Right lobe of liver (tissue), 6 donors: ENCODE measurements at places on chromosomes 2 and 18. TPM values are rescaled to one million over a fixed set of nuclear protein-coding genes. Genes with fewer than 3 reads are reported as not detected.

- no peak for DNase-seq
- H3K4me3 ChIP-seq: no peak overlapping the region
- H3K36me3 ChIP-seq: no peaks in the 10 kb centered on the region
- no peaks in the 10 kb centered on the region for H3K4me1 ChIP-seq
- no peak overlapping the region for H3K27ac ChIP-seq
Observed at GRCh38 chr2:188609321-188610049, 317.8 kb downstream of the GULP1 start.

DNA sequence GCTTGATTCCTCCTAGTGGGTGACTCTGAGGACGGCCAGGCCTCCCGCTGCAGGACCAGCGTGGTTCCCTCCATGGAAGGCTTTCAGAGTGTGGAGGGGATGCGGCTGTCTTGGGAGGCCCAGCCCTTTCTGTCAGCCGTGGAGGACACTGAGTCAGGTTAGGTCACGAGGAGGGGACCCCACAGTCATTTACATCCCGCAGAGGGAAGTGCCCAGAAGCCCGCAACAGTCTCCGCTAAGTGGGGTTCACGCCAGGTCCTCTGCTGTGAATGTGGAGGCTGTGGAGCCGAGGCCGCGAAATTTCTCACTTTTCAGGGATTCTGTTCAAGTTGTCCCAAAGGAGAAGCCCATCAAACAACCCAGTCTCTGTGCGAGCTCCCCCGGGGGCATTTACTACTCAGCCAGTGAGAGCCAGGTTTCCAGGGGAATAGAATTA, 8.8 kb downstream of the ACKR3 start:
- H3K4me1 ChIP-seq: no peaks in the 10 kb centered on the region
- H3K4me3 ChIP-seq: no peak overlapping the region
- no peak for DNase-seq
- H3K36me3 ChIP-seq: no peaks in the 10 kb centered on the region
- no peak overlapping the region for H3K27ac ChIP-seq
- H3K27me3 ChIP-seq: no peaks in the 10 kb centered on the region

- H3K27ac ChIP-seq: no peak overlapping the region
- H3K4me3 ChIP-seq: no peak overlapping the region
- DNase-seq: no peak
- H3K4me1 ChIP-seq: no peaks in the 10 kb centered on the region
- no peaks in the 10 kb centered on the region for H3K27me3 ChIP-seq
Observed at GRCh38 chr2:98161186-98161585, 74.2 kb downstream of the VWA3B start.

Gene OSBPL6
- 4.1 TPM for total RNA-seq

- DNase-seq: no peak
- no peak overlapping the region for H3K27ac ChIP-seq
- H3K4me1 ChIP-seq: no peaks in the 10 kb centered on the region
Observed at GRCh38 chr2:36664696-36665076, 31.8 kb upstream of the VIT start.
